CD4-positive, alpha-beta T cell treated with Interleukin-15 for 1 hour (primary cell): ENCODE measurements at places on chromosomes 4 and X.

DNA sequence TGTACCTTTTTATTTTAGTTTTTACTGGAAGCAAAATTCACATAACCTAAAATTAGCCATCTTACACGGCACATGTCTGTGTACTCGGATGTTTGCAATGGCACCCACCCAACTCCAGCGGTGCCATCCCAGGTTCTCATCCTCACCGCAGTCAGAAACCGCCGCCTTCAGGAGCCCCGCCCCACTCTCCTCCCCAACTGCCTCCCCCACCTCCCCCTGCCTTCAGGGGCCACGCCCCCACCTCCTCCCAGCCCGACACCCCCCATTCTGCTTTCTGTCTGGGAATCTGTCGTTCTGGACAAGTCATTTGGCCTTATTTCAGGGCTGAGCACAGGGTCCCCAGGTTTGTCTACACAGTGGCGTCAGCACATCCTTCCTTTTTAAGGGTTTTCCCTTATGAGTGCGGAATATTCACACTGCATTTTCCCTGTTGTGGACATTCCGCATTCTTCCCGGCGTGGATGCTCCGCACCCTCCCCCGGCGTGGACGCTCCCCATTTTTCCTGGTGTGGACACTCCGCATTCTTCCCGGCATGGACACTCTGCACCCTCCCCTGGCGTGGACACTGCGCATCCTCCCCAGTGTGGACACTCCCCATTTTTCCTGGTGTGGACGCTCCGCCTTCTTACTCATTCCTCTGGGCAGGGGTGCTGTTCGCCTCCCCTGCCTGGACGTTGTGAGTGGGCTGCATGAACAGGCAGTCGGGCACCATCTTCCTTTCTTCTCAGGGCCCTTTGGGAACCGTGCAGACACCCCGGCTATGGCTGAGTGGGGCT is 135.4 kb upstream of the NKX1-1 start:
- DNase-seq, result no peak

- no peak for DNase-seq
Measured at GRCh38 chr4:19650903-19651864, 600.5 kb upstream of the SLIT2 start.

- DNase-seq, result no peak
Measured at GRCh38 chr4:1540601-1541375, 134.5 kb upstream of the NKX1-1 start.

GRCh38 chr4:51835855-51836254 is 7.1 kb upstream of the DCUN1D4 start:
- DNase-seq, result no peak

GRCh38 chr4:153116801-153117200 is 87.4 kb upstream of the TRIM2 start:
- no peak for DNase-seq

DNA sequence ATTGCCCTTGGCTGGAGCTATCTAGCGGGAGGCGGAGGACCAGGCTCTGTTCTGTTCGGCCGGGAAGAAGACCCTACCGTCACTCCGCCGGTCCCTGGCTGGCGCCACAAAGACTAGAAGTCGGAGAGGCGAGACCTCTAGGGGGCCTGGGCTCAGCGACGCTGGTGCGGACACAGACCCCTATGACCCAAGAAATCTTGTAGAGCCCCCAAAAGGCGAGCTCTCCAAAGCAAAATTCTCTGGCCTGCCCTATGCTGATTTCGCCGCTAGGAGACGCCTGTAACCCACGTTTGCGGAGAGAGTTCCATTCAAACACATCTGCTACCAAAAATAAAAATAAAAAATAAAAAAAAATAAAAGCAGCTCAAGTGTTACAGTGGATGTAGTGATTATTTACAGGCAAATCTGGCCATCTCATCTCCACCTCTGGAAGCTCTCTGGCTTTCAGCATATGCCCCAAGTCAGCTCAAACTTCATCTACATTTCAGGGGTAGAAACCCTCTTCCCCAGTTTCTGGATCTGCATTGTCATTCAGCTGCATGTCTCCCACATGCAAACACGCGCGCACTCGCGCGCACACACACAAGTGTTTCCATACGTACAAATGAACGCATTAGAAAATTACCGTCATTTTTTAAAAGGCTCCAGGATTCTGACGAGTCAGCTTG is 2.4 kb upstream of the PCDH10 start:
- no peak for DNase-seq

DNA sequence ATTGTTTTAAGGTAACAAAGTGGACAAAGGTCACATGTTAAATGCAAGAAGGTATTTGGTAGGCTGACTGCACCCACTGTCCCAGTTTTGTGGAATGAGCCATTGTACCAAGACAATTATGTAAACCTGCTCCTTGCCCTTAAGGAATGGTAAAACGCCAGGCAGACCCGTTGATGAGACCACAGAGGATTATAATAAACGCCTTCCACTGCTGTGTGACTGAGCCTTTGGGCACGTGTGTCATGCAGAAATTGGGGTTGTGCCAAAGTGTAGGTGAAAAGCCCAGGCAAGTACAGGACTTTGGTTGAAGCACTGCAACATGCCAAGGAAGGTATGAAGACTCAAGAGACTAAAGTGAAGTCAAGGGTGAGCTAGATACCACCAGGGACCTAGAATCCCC is 59.7 kb downstream of the LRRC66 start:
- DNase-seq, result no peak

DNA sequence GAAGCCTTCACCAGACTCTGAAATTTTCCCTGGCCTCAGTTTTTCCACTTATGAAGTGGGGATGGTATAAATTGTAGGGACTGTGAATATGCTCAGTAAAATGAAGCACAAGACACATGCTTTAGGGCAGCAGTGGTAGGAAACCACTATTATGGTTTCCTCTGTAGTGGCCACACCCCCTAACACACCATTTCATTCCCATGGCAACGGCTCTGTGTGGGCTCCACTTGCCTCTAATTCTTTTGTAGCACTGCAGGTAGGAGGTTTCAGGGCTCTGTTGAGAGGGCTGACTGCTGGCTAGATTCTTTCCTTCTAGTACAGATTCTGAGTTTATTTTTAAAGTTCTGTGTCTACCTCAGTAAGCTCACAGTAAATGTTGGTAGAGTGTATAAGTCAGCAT is 3.5 kb upstream of the VMA21 start:
- DNase-seq, result peak; percentile 83

GRCh38 chr4:48315728-48316630 is 25.4 kb upstream of the SLAIN2 start:
- DNase-seq, result peak; percentile 22

DNA sequence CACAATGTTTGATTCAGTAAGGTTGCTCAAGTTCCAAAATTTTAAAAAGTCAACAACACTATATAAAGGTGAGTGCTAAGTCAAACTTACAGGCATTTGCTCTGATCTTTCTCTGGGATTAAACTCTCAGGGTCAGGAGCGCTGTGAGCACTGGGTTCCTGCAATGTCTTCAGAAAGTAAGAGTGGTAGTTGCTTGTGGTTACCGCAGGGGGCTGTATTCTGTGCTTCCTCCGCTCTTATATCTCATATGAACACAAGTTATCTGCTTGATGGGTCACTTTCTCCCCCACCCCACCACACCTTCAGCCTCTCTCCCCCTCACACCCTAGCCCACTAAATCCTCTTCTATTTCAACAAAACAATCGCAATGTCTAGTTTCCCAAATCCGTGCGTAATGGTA is 116.4 kb upstream of the IGSF1 start:
- no peak for DNase-seq

DNA sequence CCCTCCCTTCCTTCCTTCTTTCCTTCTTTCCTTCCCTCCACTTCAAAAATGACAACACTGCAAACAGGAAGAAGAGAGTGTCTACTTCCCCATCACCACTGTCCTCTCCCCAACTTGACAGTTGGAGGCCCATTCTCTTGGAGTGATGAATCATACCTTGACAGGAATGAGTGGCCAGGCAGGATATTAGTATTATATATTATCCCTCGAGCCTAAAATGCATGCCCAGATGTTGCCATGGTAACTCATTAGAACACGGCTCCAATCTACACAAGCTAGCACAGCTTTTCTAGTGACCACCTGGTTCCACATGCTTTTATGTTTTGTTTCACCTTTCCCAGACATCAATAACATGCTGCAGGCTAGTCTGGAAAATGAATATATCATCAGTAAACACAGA is 71.3 kb upstream of the LHFPL1 start:
- no peak for DNase-seq

GRCh38 chr4:141957416-141957815 is 321.0 kb downstream of the IL15 start:
- DNase-seq, result no peak

GRCh38 chr4:72701987-72702819 is 133.2 kb upstream of the ADAMTS3 start:
- no peak for DNase-seq

GRCh38 chr4:140808256-140808655 is 52.1 kb upstream of the TBC1D9 start:
- DNase-seq, result no peak

GRCh38 chrX:140092121-140092520 is 126.8 kb upstream of the CXorf66 start:
- no peak for DNase-seq

- no peak for DNase-seq
Measured at GRCh38 chr4:63787326-63787725, 621.9 kb downstream of the TECRL start.

- peak; percentile 48 for DNase-seq
Measured at GRCh38 chr4:89298155-89298554, 9.4 kb downstream of the GPRIN3 start.

DNA sequence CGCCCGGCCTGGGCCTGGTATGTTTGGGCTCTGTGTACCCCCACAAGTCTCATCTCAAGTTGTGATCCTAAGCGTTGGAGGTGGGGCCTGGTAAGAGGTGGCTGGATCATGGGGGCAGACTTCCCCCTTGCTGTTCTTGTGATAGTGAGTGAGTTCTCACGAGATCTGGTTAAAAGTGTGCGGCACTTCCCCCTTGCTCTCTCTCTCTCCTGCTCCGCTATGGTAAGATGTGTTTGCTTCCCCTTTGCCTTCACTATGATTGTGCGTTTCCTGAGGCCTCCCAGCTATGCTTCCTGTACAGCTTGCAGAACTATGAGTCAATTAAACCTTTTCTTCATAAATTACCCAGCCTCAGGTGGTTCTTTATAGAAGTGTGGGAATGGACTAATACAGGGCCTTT is 53.0 kb downstream of the CHST7 start:
- DNase-seq, result peak; percentile 67

GRCh38 chrX:126448681-126449080 is 103.9 kb downstream of the DCAF12L1 start:
- DNase-seq, result no peak

DNA sequence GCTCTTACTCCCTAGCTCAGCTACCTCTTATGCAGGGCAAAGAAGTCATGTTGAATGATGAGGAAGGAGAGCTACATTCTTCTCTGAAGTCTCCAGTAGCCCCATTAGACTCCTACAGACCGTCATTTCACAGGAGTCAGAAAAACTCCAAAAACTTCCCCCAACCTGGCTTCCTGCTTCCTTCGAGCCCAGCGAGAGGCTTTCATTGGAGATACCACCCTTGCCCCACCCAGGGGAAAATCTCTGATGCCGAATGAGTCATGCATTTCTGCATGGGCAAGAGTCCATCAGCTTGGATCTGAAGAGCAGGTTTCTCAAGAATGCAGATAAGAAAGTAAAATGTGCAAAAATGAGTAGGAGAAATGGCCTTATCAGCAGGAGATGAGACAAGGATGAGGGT is 53.0 kb downstream of the ARSF start:
- no peak for DNase-seq

GRCh38 chr4:37762991-37763368 is 63.5 kb upstream of the PGM2 start:
- no peak for DNase-seq

DNA sequence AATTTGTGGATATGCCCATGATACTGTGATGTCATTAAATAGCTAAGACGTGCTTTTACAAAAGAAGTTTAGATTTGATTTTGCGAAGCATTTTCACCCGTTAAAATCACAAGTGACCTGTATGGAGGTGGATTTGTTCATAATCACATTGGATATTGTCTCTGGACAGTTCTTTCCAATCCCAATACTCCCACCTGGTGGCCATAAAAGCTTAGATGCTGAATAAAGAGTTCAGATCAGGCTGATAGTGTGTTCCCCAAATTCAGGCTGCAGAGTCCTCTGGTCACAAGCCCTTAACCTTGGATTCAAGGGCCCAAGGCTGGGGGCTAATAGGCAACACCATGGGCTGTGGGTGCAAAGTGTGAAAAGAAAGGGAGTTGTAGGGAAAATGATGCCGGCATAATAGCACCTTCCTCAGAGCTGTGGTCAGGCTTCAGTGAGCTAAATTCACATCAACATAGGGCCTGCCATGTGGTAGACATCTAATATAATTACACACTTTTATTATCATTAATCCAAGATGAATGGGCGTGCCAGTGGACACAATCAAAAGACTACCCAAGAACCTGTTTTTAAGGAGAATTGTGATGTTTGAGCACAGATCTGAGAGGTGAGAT is 28.1 kb downstream of the SMIM43 start:
- no peak for DNase-seq

DNA sequence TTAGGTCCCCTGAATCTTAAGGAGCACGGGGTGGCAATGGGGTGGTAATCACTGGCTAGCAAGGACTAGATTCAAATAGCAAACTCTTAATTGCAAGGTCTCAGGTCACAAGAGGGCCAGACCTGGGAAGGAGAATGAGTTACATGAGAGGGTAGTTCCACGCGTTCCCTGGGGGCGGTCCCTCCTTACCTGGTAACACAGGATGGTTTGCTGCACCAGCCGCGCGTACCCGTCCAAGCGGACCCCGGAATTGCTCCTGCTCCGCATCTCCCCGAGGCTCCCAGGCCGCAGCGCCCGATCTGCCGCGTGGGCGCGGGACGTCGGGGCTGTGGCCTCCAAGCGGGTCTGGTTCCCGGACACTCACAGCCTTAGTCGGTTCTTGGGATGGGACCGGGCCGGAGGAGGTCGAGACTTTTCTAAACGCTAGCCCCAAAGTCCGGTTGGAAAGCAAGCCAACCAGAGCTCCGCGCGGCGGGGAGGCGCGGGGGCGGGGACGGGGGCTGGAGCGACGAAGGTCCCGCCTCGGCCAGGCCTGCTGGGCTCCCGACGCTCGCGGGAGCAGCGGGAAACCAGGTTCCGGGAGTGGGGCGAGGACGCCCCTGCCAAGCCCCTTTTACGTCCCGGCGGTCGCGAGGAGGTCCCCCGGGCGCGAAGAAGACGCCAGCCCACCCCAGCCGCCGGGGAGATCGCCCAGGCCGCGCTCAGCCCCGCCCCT is at the start of gene PHKA2:
Gene PHKA2 (minus strand): TSS at position 449 of the 715 bp plus-strand sequence. CDS start 182 bp downstream, at position 267.
- DNase-seq, result no peak

GRCh38 chrX:120334151-120334550 is 22.9 kb upstream of the TMEM255A start:
- DNase-seq, result no peak

GRCh38 chr4:169823685-169824084 is 65.9 kb upstream of the HPF1 start:
- DNase-seq, result no peak

DNA sequence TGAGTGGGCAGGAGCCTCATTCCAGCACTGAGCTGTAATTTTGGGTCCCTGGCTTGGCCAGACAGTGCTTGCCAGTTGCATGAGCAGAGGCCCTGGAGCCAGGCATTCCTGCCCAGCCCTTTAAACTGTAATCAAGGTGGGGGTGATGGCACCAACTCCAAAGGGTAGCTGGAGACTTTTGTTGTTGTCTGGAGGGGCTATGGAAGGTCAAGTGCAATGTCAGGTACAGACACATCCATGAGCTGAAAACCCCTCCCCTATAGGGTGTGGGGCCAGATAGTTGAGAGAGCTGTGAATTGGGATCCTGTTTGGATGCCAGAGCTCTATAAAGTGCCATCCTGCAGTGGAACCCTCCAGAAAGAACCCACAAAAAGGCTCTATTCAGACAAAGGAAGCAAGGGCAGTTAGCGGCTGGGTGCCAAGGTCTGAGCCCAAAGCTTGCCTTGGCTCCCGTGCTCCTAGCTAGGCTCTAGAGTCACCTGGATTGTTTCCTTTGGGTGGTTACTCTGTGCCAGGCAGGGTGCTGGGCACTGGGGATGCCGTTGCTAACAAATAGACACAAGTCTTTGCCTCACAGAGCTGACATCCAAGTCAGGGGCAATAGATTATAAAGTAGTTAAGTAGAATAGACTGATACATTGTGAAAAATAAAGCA is 163.0 kb downstream of the EFNB1 start:
- no peak for DNase-seq
